Skin of body (tissue), 3 donors: ENCODE measurements at places on chromosomes 12 and 14. TPM values are rescaled to one million over a fixed set of nuclear protein-coding genes. Genes with fewer than 3 reads are reported as not detected.

The CDK2 gene
- total RNA-seq, result 25.7 TPM

The KRT85 gene
- 98.6 TPM for total RNA-seq

The KCNMB4 gene
- total RNA-seq, result 4.1 TPM

The CMTM5 gene
- 2.7 TPM for total RNA-seq

DNA sequence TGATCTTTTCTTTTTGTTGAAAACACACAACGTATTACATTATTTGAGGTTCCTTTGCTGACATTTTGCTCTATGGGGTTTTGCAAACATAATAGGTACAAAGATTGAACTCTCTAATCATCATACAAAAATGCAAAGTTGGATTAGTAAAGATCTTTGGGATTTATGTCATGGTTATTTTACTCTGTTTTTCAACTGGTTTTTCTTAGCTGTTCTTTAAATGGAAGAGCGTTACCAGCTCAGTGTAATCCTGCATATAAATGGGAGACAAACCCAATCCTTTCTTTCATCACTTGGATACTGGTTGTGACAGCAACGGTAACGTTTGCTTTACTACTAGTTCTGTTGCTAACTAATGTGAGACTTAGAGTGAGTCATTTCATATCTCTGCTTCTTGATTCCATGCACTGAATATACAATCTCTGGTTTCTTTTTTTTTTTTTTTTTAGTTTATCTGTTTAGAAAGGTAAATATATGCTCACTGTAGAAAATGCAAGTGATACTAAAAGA, 104.9 kb upstream of the NOVA1 start:
- DNase-seq, result no peak

- DNase-seq, result peak; percentile 77
These were observed 4.5 kb upstream of the SETD1B start for GRCh38 chr12:121799156-121799841.

- peak; percentile 12 for DNase-seq
These were observed 678.6 kb downstream of the BCL11B start for GRCh38 chr14:98593361-98593761.

DNA sequence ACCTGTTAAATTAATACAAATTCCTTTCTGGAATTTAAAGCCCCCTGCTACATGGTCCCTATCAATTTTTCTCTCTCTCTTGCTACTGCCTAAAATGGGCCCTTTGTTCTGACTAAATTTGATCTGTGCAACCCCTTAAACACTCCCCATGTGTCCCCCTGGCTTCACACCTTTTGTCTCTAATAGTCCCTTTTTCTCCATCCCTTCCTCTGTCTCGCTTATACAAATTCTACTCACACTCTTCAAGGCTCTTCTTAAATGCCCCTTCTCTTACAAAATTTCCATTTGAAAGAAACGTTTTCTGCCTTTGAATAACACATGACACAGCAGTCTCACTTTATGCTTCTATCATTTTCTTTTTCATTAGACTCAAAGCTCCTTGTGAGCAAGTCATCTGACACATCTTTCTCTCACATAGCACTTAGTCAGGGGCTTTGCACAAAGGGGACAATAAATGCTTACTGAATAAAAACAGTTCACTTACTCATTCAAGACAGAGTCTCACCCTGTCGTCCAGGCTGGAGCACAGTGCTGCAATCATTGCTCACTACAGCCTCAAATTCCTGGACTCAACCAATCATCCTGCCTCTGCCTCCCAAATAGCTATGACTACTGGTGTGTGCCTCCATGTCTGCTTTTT, 41.5 kb upstream of the NR2C1 start:
- DNase-seq, result no peak

- no peak for DNase-seq
These were observed 64.1 kb upstream of the PPP4R3A start for GRCh38 chr14:91573894-91574837.

DNA sequence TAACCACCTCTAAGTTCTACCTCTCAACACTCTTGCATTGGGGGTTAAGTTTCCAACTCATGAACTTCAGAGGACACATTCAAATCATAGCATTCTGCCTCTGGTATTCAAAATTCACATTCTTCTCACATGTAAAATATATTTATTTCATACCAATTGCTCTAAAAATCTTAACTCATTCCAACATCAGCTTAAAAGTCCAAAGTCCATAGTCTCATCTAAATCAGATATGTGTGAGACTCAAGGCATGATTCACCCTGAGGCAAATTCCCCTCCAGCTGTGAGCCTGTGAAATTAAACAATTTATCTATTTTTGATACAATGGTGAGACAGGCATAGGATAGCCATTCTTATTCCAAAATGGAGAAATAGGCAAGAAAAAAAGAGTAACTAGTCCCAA, 214.0 kb downstream of the RGS6 start:
- no peak for DNase-seq

- no peak for DNase-seq
These were observed 13.8 kb downstream of the LGMN start for GRCh38 chr14:92734618-92735017.

DNA sequence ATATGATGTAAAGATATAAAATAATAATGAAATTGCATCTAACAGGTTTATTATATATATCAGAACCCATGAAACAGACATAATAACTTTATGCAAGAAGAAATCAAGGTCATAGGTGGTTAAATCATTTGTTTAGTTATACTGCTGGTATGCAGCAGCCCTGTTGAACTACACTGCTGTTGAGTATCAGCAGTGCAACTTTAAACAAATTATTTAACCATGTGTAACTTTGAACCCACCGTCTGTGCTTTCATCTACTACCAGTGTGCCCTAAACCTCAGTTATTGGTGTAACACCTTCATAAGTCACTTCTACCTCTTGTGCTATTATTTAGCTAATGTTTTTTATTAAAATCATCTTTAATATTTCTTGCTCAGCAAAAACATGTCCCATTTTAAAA, 262.3 kb upstream of the CRY1 start:
- DNase-seq, result no peak

GRCh38 chr12:39145175-39145999, 240.0 kb upstream of the CPNE8 start:
- no peak for DNase-seq
